ENCODE measurements at places on chromosomes 12 and 14.

DNA sequence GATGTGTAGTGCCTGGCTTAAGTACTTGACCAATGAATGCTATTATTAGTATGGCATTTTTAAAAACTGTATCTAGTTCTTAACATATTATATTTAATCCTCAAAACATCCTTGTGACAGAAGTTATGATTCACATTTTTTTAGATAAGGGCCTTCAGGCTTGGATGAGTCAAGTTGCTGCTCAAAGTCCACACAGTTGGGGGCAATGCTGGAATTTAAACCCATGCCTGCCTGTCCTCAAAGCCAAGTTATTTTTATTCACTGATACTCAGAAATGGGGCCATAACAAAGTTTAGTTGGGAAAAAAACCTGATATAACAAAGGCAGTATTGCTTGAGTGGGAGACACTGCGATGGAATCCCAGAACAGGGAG, 50.6 kb downstream of the RFX4 start:
- no peak for DNase-seq

GRCh38 chr14:88005050-88005481, at the start of gene GPR65:
GPR65 (plus strand) TSS chr14:88005135; CDS start chr14:88010848, 5,713 bp downstream.
- DNase-seq = no peak

- DNase-seq = no peak
These were observed 38.9 kb upstream of the CIT start for GRCh38 chr12:119915894-119916510.

DNA sequence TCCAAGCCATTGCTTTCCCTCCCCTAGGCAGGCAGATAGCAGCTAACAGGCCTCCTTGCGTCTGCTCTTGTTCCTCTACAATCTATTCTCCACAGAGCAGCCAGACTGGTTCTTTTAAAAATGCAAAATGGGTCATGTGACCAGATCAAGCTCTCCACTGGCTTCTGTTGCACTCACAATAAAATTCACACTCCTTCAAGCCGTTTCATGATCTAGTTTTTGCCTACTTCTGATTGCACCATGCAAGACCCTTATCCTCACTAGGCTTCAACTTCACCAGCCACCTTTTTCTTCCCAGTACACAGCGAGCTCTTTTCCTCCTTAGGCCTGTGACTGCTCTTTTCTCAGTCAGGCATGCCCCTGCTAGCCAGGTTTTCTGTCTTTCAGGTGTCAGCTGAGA, 6.1 kb upstream of the KRAS start:
- no peak for DNase-seq

GRCh38 chr12:15116086-15116485, 105.1 kb downstream of the RERG start:
- no peak for DNase-seq

- no peak for DNase-seq
These were observed 23.7 kb upstream of the RAB21 start for GRCh38 chr12:71730936-71731335.

DNA sequence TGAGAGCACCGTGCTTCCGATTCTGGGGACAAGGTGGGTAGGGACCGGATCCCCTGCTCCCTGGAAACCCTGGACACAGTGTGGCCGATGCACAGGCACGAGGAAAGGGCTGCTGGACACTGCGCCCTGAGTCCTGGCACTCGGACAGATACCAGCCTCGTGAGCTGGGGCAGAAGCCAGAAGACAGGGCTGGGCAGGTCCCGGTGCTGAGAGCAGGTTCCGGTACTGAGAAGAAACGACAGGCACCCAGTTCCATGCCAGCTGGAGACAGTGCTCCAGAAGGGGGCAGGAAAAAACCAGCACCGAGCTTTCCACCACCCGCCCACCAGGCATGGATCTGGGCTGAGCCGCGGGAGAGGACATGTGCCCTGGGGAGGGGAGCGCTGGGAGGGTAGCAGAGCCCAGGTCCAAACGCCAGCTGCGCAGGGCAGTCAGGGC, 6.5 kb downstream of the XRCC3 start:
- DNase-seq = peak; percentile 60

DNA sequence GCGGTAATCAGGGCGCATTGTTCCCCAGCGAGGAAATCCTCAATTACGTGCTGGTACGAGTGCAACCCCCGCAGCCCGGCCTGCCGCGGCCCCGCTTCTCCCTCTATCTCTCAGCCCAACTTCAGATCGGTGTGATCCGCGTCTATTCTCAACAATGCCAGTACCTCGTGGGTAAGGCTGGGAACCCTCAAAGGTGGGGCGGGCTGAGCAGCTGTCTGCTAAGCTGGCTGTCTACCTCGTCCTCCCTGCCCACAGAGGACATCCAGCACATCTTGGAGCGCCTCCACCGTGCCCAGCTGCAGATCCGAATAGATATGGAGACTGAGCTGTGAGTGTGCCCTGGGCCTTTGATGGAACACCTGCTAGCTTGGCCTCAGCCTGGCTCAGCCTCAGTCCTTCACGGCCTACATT, 996 bp downstream of the REC8 start:
- DNase-seq = no peak

DNA sequence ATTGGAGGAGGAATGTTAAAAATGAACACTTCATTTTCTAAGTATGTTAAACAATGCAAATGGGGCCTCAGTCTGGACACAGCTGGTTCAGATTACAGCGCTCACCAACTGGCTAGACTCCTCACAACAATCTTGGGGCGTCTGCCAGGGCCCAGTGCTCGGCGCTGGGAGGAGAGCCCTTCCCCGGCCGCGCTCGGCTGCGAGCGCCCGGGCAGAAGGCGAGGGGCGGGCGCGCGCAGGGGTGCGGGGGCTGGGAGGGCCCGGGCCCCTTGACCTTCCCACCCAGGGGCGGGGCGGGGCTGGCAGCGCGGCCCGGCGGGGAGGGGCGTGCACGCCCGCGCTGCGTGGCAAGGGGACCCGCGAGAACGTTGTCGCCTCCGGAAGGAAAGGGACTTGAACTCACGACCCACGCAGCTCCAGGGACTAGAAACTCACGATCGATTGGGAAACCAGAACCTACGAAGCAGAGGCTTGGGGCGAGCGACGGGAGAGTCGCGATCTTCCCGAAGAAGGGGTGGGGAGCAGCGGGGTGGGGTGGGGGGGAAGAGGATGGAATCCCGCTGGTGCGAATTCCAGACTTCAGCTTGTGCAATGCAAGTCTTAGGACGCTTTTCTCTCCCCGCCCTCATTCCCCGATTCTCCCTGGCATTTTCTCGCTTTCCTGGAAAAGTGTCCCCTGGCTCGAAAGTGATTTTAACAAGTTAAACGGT, at the start of gene FBLN5:
TSS of gene FBLN5 (minus strand) at position 220 of the 710 bp plus-strand sequence. CDS start 465 bp downstream, outside the sequence.
- no peak for DNase-seq

- no peak for DNase-seq
These were observed 8.0 kb downstream of the SLC8B1 start for GRCh38 chr12:113326775-113327395.

- no peak for DNase-seq
These were observed 89.3 kb upstream of the DHRS4 start for GRCh38 chr14:23864259-23864658.

DNA sequence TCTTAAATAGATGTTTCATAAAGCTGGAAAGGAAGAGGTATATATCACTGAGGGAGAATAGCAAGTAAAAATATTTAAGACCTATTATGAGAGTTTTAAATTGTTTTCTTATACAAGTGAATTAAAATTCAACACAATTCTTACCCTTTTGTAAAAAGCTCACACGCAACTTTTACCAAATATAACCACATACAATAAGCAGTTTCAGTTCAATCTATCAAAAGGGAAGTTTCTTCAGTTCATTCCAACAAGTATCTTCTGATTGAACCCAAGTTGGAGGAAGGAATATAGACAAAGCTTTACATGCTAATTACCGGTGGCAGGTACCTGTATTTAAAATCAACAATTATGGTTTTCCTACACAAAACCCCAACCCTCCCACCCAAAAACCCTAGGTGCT, 41.1 kb downstream of the GTF2A1 start:
- DNase-seq = no peak

GRCh38 chr14:77181603-77182437, at the start of gene TMEM63C:
TMEM63C (plus strand) TSS chr14:77181798; CDS start chr14:77218814, 37,016 bp downstream.
- DNase-seq = peak; percentile 91

GRCh38 chr12:132453361-132454192, 36.4 kb upstream of the FBRSL1 start:
- no peak for DNase-seq

DNA sequence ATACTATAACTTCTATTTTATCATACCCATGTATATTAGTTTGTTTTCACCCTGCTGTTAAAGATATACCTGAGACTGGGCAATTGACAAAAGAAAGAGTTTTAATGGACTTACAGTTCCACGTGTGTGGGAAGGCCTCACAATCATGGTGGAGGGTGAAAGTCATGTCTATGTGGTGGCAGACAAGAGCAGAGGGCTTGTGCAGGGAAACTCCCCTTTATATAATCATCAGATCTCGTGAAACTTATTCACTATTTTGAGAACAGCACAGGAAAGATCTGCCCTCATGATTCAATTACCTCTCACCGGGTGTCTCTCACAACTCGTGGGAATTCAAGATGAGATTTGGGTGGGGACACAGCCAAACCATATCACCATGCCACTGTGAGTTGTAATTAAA, 135.8 kb downstream of the SYNE2 start:
- no peak for DNase-seq

- no peak for DNase-seq
These were observed 117.1 kb downstream of the GXYLT1 start for GRCh38 chr12:42027546-42027945.

- DNase-seq = no peak
These were observed at the start of gene FGF23 for GRCh38 chr12:4379405-4379804. FGF23 (minus strand) TSS chr12:4379712; CDS start chr12:4379582, 130 bp downstream.

DNA sequence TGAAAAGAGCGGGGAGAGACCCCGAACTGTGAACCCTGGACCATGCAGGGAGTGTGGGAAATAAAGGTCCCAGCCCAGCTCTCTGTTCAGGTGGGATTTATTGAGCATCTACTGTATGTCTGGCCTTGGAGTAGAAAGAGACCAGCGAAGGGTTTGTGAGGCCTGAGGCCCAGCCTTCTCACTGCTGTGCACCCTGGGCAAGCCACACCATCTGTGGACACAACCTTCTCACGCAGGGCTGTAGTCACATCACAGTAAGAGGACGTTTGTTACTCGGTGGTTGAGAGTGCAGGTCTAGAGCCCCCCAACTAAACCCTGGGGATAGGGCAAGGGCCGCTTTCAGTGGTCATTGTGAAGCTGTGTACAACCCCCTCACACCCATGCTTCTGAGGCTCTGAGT, 18.2 kb downstream of the FAM222A start:
- DNase-seq = no peak

DNA sequence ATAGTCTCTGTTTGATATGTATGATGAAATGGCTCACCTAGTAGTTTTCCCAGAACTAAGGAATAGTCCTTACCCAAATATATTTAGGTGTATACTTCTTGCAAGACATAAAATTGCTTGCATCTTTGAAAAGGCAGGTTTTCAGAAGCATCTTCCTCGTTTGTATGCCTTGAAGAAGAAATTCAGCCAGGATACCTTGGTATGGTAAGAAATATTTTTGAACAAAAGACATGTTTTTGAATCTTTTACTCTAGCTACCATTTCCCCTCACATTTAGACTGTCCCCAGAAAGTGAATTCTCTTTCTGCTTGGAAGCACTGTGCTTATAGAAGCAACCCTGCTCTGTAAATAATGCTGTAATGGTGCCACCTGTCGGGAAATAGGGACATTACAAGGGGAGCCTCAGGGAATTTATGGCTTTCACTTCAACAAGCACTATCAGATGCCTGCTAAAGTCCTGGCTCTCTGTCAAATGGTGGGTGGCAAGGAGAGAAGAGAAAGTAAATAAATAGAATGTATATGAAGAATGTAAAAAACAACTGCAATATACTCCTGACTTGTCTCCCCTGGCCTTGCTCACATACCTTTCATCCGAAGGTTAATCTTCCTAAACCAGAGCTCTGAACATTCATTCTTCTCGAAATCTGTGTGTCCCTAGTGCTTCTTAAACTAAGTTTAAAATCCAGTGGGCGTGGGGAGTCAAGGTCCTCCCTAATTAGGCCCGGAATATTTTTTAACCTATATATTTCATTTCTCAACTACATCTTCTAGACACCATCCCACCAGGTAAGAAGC, 6.1 kb downstream of the CCDC184 start:
- peak; percentile 52 for DNase-seq

- DNase-seq = no peak
These were observed 131.6 kb downstream of the SEC23A start for GRCh38 chr14:38971258-38971921.

DNA sequence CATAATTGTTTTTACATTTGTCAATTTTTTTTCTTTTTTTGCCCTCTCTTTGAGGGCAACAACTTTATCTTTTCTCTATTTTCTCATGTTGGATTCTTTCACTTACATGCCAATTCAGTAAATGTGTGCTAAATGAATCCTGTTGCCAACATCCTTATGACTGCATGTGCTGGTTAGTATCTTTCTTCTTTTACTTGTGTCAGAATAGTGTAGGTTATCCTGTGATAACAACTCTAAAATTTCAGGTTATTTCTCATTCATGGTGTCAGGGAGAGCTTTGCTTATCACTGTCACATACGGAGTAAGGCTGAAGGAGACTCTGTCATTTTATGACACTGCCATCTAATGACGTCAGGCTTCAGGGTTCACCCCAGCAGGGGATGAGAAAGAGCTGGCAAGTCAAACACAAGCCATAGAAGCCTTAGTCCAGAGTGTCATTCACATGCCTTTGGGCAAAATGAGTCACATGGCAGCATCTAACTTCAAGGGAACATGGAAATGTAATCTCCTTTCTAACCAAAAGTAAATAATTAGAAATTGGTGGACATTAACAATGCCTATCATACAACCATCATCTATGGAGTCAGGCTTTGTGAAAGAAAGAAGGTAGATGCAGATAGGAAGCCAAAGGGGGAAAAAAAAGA, 242.5 kb upstream of the ATP2B1 start:
- DNase-seq = no peak
